Brain microvascular endothelial cell (primary cell): ENCODE measurements at places on chromosomes 4 and X.

- no peak for DNase-seq
Observed at GRCh38 chr4:181085557-181085956, 1157.6 kb upstream of the TENM3 start.

GRCh38 chrX:77450415-77450814, 3.2 kb downstream of the FGF16 start:
- no peak for DNase-seq

DNA sequence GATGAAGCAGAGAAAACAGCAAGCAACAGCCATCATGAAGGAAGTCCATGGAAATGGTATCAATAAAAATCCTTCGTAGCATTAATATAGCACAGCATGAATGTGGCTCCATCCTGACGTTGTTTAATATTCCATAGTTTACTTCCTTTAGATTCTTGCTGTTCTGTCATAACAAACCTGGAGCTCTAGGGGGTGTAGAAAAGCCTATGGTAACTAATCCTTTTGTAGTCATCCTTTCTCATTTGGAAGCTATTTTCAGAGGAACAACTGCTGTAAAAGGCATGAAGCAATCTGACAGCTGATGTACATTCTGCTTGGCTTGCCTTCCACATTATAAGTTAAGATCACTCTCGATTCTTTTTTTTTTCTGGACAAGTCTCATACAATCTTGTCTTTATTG, 914 bp downstream of the MYOZ2 start:
- DNase-seq: no peak

GRCh38 chr4:93437991-93438390, 390.6 kb upstream of the ATOH1 start:
- DNase-seq: no peak

DNA sequence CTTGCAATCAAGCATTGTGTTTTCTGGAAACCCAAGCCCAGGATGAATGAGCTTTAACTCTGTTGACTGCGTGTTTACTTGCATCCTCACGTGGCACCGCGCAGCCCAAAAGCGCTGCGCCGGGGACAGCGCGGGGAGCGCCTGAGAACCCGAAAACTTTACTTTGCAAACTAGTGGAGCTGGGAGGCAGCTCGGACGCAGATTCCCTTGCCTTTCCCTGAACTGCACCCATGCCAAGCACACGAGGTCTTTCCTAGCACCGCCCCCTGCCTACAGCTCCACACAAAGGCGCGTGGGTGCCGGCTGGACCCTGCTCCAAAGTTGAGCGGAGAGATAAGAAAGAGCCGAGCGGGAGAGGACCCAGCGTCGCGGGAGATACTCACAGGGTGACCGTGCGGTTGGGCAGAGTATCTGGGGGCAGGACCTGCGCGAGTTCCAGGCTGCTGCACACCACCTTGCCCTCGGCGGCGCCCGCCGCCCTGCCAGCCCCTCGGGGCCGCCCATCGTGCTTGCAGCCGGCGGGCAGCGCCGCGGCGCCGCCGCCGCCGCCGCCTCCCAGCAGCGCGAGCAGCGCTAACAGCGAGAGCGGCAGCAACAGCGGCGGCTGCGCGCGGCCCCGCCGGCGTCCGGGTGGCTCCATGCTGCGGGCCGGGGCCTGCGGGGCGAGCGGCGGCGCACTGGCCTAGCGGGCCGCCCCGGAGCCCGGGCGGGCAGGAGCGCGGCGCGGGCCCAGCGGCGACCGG, 550 bp downstream of the ADGRA3 start:
- DNase-seq: peak; percentile 53
